ENCODE measurements at places on chromosomes 7 and 10.

DNA sequence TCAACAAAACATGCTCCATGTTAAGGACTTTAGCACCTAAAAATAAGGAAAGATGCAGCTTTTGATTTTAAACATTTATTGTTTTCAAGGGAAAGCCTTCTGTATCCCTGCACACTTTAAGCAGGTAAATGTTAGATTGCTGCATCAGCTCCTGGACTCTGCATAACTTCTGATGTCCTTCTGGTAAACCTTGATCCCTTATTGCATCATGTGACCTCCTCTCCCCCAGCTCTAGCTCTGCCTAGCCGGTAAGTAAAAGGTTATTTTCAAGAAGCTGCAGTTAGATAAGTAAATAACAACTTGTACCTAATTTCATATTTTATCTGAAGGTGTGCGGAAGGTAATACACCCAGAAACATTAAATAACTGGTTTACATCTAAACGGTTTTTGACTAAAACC is 37.5 kb downstream of the PDK4 start:
- DNase-seq: no peak

GRCh38 chr7:132773527-132773956 is 197.3 kb upstream of the PLXNA4 start:
- DNase-seq: no peak

GRCh38 chr7:80679921-80680907 is 41.8 kb downstream of the CD36 start:
- no peak for DNase-seq

GRCh38 chr7:127177156-127177555 is 75.6 kb downstream of the GRM8 start:
- DNase-seq: no peak

DNA sequence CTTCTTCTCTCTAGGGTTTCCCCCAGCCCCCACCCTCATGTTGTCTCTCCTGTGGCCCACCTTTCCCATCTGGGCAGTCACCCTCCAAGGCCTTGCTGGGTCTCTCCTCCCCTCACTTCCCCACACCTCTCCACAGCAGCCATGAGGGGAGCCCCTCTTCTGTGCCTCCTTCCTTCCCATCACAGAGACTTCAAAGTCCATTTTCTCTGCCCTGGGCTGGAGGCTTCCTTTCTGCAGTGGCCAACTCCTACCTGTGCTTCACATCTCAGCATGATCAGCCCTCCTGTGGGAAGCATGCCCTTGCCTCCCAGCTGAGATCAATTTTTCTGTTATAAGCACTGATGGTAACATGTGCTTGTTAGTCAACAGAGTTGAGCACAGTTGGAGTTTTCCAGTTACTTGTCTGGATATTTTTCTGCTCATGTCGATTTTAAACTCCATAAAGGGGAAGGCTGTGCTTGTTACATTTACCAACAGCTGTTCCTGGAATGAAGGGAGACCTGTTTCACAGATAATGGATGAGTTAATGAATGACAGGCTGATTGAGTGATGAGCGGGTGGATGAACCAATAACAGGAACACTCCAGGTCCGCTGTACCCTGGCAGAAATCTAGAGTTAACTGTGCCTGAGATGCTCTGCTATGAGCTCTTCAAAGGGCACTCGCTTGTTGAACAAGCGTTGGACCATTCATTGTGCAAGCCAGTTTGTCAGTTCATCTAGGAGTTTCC is 71.4 kb upstream of the PRSS58 start:
- DNase-seq: no peak

- peak; percentile 8 for DNase-seq
Measured at GRCh38 chr7:133560900-133561299, 308.0 kb downstream of the EXOC4 start.
